ENCODE measurements at places on chromosomes 16 and 17. TPM values are rescaled to one million over a fixed set of nuclear protein-coding genes. Genes with fewer than 3 reads are reported as not detected.

GRCh38 chr16:88812513-88813268 is 963 bp upstream of the APRT start:
- no peak for ATAC-seq

Gene GINS2
- total RNA-seq: 10.9 TPM

Gene LYZL6
- total RNA-seq: not detected

- ATAC-seq: no peak
These were observed 5.2 kb upstream of the LIG3 start for GRCh38 chr17:34974794-34975785.

- no peak for ATAC-seq
These were observed 276.7 kb downstream of the PARN start for GRCh38 chr16:14353340-14353739.

DNA sequence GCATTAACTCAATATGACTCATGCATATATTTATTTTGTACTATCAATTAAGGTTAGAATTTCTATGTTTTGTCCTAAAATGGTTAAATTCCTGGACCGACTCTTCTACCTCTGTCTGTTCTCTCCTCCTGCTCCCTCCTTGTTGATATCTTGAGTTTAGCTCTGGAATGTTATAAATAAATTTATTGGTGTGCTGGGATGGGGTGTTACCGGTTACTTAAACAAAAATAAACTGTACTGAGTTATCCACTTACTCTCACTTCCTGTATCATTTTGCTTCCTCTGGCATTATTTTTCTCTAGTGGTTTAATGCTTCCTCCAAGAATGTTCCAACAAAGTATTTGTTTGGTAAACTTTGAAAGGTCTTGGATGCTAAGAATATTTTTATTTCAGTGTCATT is 120.1 kb downstream of the ABCA8 start:
- no peak for ATAC-seq

Gene ALOX15
- 0.32 TPM for total RNA-seq

Gene KCTD19
- not detected for total RNA-seq

DNA sequence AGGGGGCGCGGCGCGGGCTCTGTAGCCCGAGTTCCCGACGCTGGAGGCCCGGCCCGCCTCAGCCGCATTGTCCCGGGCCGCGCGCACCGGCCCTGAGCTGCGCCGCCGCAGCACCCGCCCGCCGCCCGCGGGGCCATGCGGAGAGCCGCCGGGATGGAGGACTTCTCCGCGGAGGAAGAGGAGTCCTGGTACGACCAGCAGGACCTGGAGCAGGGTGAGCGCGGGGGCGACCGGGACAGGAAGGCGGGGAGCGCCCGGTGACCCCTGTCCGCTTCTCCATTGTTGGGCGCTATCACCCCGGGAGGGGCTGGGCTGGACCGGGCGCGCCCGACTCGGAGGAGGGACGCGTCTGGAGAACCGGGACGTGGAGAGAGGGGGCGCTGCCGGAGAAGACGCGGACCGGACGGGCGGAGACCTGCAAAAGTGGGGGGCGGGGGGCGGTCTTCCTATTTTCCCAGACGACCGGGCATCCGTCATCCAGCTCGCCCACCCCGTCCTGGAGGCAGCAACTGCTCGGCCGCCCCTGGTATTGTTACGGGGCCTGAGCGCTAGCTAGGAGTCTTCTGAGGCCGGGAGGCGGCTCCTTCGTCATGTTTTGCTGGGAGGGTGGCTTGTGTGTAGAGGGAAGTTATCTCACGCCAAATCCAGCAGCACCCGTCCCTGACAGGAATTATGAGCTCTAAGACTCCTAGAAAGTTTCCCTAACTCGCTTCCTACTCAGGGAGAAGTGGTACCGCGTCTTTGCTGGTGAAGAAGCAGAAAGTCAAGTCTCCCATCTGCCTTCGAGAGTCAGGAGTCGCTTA is 678 bp downstream of the CDR2L start:
- ATAC-seq: peak; percentile 49

Gene KRTAP2-4
- not detected for total RNA-seq

- no peak for ATAC-seq
These were observed 4.7 kb upstream of the RPRML start for GRCh38 chr17:46983782-46984181.

GRCh38 chr16:85853547-85854545 is 45.1 kb upstream of the IRF8 start:
- no peak for ATAC-seq

Gene CACNG1
- not detected for total RNA-seq

DNA sequence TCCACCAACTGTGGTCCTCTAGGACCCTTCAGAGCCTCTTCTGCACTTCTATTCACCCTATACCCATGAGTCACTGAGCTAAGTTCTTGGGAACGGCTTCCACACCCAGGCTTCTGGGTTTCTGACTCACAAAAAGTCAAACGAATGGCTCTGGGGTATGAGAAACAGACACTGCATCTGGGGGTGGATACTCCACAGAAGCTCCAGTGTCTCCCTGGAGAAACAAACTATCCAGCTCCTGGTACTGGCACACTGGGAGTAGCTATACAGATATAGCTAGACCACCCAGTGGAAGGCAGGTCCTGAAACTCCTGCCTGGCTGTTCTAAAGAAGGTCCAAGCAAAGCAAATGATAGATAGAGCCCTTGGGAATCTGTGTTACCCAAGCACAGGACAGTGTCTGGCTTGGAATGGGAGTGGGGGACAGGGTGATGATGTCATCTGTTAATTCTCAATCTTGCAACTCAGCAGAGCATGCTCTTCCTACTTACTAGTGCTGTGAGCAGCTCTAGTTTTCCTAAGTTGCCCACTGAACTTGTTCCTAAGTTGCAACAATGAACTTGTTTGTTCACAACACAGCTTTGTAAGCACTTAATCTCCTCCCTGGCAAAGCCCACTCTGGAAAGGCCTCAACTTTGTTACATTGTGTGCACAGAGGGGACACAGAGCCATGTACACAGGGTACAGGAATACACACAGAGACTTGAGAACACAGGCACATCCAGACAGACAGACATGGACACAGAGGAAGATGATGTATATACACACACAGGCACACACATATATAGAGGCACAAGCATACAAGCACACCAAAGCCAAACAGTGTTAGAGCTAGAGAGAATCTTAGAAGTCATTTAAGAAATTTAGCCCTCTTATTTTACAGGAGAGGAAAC is 6.7 kb downstream of the MMP28 start:
- ATAC-seq: peak; percentile 75

GRCh38 chr17:68580236-68580770 is 20.9 kb downstream of the FAM20A start:
- ATAC-seq: peak; percentile 77

DNA sequence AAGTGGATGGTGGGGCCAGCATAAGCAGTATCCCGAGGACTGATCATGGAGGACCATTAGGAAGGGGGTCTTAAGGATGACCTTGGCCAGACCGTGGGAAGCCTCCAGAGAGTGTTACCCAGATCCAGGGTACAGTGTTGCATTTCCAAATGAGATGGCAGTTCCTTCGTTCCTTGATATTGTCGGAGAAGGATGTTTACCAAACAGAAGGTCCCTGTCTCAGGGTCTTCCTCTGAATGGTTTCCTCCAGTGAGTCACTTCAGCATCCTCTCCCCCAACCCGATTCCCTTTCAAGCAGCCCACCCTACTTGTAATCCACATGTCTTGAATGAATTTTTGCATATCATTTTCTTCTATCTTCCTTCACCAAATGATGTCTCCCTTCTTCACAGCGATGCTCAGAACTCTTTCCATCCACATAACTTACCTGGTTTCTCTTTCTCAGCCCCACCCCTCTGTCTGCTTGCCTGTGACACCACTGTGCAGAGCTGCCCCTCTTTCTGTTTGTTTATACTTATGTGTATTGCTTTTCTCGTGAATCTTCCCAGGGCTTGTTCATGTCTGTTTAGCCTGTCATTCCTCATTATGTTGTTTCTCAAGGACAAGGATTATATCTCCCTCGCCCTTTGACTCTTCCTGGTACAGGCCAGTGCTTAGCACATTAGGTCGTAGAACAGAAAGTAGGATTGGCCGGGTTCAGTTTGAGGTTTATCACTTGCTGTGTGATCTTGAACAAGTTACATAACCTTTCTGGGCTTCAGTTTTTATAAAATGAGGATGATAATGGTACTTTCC is 5.7 kb downstream of the GOSR2 start:
- no peak for ATAC-seq

DNA sequence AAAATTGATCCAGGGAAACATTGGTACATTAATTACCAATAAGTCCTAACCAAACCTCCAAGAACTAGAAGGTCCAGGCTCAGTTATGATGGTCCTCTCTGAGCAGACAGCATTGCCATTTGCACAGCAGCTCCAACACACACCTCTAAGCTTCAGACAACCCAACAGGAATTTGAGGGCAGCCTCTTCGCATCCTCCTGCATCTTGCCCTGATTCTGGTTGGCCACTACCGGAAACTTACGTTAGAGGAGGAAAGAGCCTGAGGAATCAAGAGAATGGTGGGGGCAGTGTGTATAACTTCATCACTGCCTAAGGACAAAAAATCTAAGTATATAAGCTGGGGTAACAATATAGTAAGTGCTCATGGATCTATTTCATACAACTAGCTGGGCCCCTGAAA is 15.7 kb downstream of the FAM117A start:
- no peak for ATAC-seq

Gene KRTAP3-2
- total RNA-seq: not detected

DNA sequence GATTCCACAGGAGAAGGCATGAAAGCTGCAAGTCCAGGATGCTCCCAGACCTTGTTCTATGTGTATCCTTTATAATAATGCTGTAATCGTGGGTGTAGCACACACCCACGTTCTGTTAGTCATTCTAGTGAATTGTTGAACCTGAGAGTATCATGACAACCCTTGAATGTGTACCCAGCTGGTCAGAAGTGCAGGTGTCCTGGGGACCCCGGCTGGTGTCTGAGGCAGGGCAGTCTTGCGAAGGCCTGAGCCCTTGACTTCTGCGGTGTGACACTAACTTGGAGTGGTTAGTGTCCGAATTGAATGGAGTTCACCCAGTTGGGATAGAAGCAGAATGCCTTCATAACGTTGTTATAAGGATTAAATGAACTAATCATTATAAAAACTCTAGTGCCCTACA is 218.0 kb upstream of the TNRC6C start:
- no peak for ATAC-seq

DNA sequence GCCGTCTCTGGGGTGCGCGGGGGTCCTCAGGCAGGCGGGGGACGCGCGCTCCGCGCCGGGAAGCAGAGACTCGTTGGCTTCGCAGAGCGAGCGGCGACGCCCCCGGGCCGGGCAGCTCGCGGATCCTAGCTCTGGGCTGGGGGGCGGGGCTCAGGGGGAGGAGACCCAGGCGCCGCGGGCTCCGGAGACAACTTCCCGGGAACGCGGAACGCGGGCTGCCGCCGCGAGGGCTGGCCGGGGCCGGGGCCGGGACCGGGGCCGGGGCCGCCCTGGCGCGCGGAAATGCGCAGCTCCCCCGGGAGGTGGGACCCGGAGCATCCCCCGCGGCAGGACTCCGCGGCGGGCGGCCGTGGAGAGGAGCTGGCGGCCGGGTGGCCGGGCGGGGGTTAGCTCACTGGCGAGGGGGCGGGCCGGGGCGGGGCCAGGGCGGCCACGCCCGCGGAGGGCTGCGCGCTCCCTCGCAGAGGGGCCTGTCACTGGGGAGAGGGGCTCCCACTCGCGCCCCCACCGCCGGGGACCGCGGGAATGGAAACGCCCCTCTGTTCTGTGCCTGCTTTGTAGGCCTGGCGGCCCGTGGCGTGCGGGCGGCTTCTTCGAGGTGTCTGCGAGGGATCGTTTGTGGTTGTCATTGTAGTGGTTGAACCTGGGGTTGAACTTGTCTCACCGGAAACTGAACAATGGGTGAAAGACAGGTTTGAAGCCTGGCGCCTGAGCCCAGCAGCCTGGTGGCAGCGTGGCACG is at the start of gene GAS7:
Gene GAS7, minus strand, starts transcription at position 98 of the 741 bp plus-strand sequence.
- ATAC-seq: peak; percentile 44

GRCh38 chr17:33811984-33812577 is 443.0 kb upstream of the CCL2 start:
- no peak for ATAC-seq

Gene KIF2B
- not detected for total RNA-seq

Gene PRSS27
- 191 TPM for total RNA-seq

Gene IRX5
- 7.5 TPM for total RNA-seq

Gene PRDM7
- not detected for total RNA-seq

DNA sequence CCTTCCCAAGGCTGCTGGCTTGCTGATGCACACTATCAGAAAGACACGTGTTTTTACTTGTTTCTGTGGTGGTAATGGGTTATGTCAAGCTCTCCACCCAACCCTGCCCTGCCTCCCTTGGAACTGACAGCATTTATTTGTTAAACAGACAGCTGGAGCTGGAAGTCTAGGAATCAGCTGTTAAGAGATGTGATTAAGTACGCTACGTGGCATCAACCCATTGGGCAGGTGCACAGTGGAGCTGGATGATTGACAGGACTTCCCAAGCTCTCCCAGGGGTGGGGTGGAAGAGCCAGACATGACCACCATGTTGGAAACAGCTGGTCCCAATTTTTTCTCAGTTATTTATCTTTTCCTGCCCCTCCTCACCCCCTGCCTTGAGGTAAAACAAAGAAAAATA is 49.4 kb downstream of the ADAMTS18 start:
- ATAC-seq: no peak

Gene KRTAP1-5
- total RNA-seq: not detected

- ATAC-seq: no peak
These were observed 2.7 kb downstream of the WDR90 start for GRCh38 chr16:651844-652243.

- no peak for ATAC-seq
These were observed 14.4 kb downstream of the CTRL start for GRCh38 chr16:67917140-67917851.

Gene KRT31
- total RNA-seq: 4.4 TPM

Gene HASPIN
- 3.4 TPM for total RNA-seq

DNA sequence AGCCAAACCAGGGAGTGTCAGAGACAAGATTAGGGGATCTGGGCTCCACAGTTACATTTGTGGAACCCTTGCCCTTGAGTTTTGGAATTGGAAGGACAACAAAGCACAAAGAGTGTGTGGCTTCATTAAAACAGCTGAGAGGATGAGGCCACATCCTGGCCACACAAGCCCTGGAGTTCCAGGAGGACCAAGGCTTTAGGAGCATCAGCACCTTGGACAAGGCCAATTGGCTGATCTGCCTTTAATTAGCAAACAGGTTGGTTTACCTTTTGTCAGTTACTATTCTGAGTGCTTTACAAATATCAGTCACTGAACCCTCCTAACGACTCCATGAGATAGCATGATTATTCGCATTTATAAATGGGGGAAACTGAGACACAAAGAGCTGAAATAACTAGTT is 54.7 kb downstream of the SLC6A2 start:
- peak; percentile 36 for ATAC-seq

DNA sequence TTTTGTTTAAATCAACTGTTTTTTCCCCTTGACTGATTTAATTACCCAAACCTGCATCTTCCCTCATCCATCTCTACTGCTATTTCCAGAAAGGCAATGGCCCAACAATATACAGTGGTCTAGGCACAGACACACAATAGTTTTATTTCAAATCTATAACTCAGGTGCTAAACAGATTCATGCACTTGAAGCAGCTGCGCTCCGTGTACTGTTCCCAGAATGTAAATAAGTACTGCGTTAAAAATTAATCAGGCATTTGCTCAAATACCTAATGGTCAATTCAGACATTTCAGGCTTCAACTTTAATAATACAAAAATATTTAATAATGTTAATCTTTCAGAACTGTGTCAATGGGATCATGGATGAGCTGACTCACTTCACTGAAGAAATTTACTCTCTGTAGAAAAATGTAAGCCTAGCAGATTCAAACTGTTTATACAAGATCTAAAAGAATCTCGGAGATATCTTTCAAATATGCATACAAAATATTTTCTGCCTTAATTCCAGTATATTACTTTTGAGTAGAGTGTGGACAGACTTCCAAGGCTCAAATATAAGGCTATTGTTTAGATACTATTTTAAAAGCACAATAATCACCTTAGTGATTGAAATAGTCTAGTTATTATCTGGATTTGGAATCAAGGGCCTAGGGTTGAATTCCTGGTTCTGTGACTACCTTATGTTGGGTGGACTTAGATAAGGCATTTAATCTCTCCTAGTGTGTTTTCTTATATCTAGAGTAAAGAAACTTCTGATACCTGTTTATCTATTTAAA is 97.4 kb upstream of the PSMD7 start:
- no peak for ATAC-seq

All from esophagus mucosa (tissue), 1 donor.